ENCODE measurements at places on chromosomes 11 and 22.

DNA sequence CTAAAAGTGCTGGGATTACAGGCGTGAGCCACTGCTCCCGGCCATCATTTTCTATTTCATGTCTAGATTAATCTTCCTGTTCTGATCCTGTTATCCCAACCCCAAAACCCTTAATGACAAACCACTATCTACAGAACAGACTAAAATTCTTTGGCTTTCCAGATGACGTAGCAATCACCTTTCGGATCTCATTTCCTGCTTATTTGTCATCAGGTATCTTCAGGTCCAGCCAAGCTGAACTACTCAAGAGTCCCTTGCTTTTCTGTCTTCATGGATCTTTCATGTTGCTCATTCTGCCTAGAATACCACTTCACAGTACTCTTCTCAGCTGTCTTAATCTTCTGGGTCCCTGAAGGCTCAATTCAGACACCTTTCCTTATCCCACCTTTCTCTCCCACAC lies 27.4 kb upstream of the IPO7 start:
- no peak for DNase-seq

- peak; percentile 87 for DNase-seq
Measured at GRCh38 chr22:27223317-27224177, 566.2 kb downstream of the MIAT start.

GRCh38 chr11:101748572-101749344 lies 165.0 kb upstream of the TRPC6 start:
- peak; percentile 1 for DNase-seq

DNA sequence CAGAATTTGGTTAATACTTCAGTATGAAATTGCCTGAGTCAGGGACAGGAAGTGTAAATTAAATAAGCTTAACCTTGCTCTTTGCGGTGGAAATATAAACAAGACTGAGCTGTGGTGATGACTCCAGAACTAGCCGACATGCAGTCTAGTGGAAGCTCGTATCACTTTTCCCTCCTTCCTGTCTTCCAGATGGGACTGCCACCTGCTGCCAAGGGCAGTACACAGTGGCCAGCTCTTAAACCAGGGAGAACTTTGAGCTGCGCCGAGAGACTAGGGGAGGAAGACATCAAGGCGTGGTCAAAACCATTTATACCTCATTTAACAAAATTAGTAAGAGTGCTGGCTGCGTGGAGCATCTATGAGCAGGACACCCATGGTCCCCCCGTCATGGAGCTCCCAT lies 31.3 kb upstream of the CTTN start:
- peak; percentile 79 for DNase-seq

DNA sequence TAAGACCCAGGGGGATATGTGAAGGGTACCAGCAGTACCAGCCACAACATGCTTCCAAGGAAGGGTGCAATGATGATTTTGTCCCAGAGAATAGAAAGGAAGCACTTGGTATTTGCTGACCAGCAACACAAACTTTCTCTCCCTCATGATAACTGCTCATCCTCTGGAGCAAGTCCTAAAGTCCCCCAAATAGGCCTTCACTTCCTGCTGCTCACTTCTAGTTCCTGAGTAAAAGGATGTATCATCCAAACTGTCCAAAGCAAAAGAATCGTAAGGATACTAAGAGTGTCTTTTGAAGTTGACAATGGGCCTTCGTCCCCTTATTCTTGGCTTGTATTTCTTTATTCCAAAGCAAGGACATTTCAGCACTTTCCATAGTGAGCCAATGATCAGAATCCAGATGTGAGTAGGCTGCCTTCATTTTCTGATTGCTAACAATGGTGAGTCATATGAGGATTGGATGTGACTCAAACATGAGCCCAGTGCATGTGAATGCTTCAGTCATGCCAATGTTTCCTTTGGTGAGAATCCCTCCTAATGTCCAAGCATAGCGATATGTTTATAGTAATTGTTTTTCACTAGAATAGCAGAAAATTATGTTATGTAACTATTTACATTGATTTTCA lies 243.4 kb upstream of the POU2AF2 start:
- peak; percentile 94 for DNase-seq

DNA sequence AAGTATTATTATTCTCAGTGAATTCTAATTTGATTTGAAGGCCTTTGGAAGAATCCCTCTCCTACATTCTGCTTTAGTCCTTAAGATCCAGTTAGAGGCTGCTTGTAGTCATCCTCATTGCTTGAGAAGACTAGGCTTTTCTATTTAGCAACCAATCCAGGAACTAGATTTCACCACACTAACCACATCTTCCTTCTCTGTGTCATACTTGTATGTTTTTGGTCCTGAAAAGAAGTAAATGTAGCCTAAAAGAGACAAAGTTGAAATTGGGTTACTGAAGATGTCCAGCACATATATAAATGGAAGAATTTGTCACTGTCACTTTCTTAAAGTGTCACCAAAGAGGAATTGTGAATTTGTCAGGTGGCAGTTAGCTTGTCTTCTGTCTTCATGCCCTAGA lies 46.6 kb upstream of the MMP7 start:
- DNase-seq: peak; percentile 33

DNA sequence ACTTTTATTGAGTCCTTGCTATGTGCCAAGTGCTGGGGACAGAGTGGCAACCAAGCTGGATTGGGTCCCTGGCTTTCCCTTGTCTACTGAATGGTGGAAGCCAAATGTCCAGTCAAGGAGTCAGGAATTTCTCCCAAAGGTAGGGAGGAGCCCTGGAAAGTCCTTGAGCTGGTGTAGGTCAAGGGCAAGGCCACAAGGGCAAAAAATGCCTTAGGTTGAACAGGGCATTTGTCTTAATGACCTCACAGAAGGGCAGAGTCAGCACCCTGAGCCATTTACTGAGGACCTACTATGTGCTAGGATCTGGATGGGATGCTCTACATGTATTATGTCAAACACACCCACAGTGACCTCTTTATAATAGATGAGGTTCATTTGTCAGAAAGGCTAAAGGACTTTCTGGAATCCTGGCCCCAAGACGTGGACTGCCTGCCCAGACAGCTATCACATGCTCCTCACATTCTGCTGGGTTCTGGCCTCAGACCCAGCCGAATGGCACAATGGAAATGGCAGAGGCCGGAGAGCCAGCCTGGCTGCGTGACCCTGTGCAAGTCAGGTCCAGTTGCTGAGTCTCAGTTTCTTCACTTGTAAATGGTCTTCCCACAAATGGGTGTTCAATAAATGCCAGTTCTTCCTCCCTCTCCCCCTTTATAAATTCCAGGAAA lies 17.7 kb downstream of the MOGAT2 start:
- no peak for DNase-seq

GRCh38 chr11:27290261-27291050 lies 72.6 kb downstream of the CCDC34 start:
- peak; percentile 30 for DNase-seq

DNA sequence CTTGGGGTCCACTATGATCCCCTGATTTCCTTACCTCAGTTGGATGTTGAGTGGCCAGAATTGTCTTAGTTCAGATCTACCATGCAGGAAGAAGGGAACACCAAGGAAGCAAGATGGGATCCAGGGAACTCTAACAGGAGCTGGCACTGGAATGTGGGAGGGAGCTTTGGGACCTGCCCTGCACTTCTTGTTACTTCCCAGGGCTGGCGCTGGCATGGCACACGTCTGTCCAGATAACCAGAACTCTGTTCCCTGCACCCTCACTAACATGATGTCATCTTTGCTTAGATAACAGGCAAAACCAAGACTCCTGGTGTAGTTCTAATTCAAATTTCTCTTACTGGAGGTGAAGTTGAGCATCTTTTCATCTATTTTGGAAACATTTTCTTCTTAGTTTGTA lies 550.0 kb downstream of the MN1 start:
- DNase-seq: no peak

GRCh38 chr11:78786086-78786485 lies 211.4 kb upstream of the NARS2 start:
- no peak for DNase-seq

DNA sequence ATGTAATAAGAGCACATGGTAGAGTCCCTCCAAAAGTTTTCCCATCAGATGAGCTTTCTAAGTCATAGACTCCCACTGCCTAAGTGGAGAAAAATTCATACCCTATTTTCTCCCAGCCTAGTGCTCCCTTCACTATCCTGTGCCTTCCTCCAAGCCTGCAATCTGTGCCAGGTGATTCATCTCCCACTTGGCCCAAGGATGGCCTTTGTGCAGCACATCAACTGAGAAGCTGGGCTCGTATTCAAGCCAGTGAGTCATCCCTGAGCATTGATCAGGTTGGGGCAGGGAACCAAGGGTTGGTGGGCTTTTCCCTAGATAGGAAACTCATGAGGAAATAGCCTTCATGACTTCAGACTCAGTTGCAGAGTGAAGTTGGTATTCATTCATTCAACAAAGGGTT lies 64.6 kb downstream of the PANX1 start:
- no peak for DNase-seq

DNA sequence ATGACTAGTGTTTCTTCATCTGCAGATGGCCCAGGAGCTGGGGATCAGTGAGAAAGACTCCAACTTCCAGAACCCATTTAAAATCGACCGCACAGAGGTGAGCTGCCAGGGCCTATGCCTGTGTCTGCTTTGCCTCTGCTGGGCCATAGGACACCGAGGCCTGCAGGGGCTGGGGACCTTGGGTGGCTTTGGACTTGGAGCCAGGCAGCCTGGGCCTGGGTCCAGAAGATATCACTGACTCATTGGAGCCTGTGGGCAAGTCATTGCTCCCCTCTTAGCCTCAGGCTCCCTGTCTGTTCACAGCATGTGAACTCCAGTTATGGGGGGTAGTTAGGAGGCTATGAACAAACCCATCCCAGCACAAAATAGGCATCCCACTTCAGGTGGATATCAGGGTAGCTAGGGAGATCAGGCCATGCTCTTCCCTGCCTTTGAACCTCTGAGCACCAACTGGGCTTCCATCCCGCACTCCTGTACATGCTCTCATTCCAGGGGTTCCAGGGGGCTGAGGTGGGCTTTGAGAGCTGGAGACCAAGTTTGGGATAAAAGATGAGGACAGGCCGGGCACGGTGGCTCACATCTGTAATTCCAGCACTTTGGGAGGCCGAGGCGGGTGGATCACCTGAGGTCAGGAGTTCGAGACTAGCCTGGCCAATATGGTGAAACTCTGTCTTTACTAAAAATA lies 13.4 kb downstream of the CCDC134 start:
- no peak for DNase-seq

Data from choroid plexus epithelial cell (primary cell).